AML-193 (cell line): ENCODE measurements at places on chromosomes 2 and 18.

DNA sequence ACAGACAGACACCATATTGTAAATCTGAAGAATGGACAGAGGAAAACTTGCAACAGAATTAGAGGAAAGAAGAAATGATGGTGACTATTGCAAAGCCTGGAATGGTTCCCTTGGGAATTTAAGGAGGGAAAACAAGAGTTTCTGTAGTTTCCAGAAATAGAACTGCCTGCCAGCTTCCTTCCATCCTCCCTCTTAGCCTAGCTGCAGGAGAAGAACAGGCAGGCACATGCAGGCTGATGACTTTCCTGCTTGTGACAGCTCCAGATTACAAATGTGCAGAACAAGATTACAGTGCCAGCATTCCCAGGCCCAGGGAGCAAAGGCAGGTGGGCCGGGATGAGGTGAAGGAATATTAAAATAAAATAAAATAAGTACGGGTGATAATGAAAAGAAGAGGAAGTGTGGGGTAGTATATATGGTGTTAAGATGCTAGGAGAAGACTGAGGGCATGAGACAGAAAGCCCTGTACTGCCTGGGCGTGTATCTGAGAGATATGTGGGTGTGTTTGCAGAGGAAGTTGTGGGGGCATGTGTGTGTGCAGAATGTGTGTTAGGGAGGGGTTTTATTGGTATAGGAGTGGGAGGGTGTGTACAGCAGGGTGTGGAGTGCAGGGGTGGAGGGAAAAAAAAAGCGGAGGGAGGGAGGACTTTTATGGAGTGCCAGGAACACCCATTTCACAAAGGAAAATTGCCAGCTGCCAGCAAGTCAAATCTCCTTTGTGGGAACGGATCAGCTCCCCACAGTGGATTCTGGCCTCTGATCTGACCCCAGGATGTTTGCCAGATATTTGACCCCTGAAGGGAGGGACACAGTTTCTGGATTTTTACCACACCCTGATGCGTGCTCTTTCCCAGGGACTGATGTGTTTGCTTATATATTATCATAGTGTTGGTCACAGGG lies 43.9 kb upstream of the NEMP2 start:
- DNase-seq = no peak

DNA sequence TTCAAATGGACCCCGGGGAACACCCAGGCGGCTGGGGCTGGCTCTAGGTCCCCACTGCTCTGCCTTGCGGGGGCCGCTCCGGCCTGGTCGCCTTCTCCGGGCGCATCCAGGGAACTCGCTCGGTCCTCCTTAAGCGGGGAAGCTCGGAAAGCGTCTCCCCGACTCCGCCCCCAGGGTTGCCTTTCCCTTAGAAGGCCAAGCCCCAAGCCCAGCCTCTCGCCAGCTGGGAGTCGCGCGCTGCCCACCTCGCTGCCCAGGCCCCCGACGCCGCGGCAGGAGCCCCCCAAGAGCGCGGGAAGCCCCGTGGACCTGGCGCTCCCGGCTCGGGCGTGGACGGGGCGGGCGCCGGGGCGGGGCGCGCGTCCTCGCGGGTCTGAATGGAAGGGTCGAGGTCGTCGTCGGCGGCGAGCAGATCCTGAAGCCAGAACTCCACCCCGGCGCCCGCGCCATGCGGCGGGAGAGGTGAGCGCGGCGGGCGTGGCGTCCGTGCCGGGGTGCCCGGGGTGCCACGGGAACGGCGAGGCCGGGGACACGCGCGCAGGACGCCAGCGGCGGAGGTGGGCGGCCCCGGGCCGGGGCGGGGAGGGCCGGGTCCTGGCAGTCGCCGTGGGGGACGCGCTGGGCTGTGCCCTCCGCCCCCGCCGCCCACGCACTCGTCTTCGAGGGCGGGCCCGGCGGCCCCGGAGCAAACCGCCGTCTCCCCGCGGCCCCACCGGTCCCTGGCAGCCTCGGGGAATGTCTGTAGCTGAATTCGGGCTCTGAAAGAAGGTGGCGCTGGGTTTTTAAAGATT lies at the start of gene BOK:
Gene BOK, plus strand, starts transcription at position 214 of the 791 bp plus-strand sequence. CDS start 739 bp downstream, outside the sequence.
- DNase-seq = no peak

DNA sequence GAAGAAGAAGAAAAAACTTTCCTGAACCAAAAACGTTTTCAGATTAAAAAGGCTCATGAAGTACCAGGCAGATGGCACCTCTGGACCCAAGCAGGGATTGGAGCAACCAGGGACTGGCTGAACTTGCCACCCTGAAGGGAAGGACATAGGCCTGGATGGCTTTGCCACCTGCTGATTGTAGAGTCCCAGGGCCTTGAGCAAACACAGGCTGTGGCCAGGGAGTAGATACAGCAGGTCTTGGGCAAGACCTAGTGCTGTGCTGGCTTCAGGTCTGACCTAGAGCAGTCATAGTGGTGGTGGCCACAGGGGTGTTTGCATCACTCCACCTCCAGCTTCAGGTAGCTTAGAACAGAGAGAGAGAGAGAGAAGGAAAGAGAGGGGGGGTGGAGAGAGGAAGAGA lies 231.5 kb upstream of the FBXO11 start:
- DNase-seq = no peak

DNA sequence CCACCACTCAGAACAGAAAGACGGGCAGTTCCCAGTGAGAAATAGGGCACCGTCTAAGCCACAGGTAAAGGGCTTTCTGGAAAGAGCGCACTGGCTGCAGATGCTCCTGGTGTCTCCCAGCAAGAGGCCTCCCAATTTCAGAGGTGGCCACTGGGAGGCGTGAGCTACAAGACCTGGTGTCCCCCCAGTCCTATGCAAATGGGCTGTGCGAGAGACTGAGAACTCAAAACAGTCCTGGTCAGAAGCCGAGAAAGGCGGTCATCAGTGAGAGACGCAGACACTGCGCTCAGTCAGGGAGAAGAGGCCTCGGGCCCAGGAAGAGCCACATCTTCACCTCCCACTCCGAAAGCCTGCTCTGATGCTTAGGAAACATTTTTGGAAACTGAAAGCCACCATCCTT lies 179.5 kb downstream of the EIPR1 start:
- no peak for DNase-seq

DNA sequence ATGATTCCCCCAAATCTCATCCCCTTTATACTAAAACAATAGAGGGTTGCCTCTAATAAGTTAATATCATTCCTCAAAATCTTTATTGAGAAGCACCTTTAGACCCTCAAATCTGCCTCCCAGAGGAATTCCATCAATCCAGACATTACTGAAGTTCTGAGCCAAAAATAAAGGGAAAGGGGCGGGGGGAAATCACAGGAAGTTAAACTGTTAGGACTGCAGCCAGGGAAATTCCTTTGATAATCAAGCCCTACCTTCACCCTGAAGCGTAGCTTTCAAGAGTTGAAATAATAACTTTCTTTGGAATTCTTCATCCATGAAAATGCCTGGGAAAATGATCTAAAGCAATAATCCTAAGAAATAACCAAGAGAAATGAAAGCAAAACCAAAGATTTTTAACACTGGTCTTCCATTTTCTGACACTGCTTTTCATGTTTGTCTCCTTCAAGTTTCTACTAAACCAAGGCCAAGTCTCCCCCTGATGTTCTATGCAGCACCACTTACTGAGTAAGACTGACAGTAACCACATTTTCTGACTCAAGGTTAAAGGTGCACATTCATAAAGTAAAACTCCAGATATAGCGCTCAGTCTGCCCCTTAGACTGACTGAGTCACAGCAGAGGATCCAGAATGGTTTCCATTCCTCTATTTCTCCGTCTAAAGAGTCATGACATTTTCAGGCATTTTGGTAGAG lies 78.2 kb downstream of the TCF4 start:
- no peak for DNase-seq

DNA sequence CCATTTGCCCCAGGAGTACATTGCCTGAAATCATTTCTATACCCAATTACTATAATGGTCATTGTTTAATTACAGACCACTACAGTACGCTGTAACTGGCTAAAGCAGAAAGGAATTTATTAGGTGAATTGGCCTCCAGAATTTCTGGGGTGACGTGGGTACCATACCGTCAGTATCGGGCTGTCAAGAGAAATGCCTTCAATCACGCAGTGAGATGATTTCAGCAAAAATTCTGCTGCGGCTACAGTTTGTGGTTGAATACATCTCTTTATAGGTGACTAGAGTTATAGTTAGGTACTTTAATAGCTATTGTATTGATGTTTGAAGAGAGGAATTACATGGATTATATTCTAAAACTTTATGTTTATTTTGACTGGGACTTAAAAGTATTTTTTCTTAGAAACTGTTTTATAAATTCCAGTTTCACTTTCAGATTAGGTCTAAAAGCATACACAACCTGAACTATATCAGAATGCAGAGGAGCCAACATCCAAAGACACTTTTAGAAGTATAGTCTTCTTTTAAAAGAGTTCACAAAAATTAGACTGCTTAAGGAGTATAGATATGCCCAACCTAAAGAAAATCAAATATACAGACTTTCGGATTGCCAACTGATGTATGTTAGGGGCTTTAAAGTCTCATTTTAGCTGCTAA lies 128.4 kb downstream of the TTC27 start:
- no peak for DNase-seq

GRCh38 chr2:64792300-64792699 lies 138.6 kb upstream of the SERTAD2 start:
- no peak for DNase-seq

DNA sequence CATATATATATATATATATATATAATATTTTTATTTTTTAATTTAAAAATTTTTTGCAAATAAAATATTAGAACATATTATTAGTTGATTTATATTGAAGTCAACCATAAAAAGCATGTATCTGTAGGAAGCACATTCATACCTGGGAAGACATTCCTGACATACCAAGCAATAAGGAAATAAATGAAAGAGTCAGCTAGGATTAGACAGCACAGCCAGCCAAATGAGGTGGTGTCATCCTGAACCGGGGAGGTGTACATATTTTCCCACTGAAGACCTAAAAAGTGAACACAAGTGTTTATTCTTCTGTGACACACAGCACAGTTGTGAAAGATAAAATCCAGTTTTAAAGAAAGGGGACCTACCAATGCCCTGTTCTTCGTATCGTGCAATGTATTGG lies 149.2 kb downstream of the ABCA12 start:
- DNase-seq = no peak

GRCh38 chr2:175154661-175155082 lies 13.3 kb downstream of the ATF2 start:
- DNase-seq = no peak

GRCh38 chr2:28327956-28328922 lies 64.4 kb upstream of the FOSL2 start:
- no peak for DNase-seq

- no peak for DNase-seq
Observed at GRCh38 chr18:77123320-77124231, 9.0 kb downstream of the MBP start.

DNA sequence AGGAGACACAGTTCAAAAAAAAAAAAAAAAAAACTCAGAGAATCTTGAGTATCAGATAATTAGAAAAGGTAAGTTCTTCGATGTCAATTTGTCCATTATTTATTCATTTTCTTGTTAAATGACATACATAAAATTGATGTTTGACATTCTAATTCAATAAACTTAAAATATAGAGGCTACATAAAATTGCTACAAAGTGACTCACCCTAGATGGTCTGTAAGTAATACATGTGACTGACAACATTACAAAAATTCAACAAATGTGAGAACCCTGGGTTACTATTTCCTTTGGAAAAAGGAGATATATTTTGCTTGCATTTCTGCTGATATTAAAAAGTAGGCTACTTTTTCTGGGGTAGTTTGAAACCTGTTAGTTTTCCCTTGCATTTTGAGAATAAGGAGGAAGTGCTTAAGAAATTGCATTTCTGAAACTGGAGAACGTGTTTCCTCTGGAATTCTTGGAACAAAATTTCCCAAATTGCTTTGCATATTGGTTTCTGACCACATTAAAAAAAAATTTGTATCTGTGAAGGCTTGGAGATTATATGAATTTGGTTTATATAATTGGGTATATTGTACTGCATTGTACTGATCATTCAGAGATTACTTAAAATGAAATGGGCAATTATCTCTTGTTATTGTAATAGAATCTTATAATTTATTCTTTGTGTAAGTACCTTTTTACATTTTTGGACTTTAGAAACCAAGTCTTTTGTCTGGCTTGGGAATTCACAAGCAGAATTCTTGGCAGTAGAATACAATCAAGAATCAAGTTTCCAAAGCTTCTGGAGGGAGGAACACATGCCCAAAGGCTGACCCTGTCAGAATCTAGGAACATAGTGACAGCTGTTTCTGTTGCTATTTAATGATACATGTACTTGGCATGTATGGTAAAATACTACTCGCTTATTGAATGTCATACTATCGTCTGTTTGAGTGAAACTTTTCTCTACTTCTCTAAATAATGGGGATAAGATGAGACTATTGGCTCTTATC lies 106.1 kb downstream of the DSEL start:
- DNase-seq = no peak

- no peak for DNase-seq
Observed at GRCh38 chr18:43949291-43949690, 672.0 kb upstream of the SYT4 start.

- no peak for DNase-seq
Observed at GRCh38 chr2:56128235-56128634, 55.6 kb upstream of the CCDC85A start.

DNA sequence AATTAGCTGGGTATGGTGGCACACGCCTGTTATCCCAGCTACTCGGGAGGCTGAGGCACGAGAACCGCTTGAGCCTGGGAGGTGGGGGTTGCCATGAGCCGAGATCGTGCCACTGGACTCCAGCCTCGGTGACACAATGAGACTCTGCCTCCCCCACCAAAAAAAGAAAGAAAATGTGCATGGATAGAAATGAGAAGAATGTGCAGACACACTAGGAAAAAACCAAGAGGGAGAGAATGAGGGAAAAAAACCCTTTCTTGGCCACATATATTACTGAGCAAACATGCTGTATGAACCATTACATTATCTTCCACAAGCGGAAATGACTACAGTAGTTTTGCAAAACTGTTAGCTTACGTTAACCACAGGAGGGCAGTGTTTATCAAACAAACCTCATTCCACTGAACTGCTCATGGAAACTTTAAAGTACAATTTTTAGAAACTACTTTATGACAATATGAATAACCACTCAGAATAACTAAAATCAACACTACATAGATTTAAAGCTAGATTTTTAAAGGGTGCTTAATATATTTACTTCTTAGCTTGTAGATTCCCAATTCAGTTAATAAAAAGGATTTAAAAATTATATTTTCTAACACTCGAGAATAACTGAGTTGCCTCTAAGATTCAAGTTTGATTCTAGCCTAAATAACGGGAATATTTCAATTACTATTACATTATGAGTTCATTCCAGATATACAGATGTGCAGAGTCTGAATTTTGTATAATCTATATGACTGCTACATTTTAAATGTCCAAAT lies 26.4 kb downstream of the ASXL2 start:
- DNase-seq = peak; percentile 92
